T-helper 1 cell treated with Interleukin-12 subunit alpha and Interleukin-12 subunit beta and Interleukin-4 antibody, amounts not matched to agents 30 ng/mL and 1 ng/mL, for 36 hours (primary cell): ENCODE measurements at places on chromosomes 7 and 10. TPM values are rescaled to one million over a fixed set of nuclear protein-coding genes. Genes with fewer than 3 reads are reported as not detected.

The SPDYE5 gene
- total RNA-seq, result not detected in 2 replicates

The INMT gene
- total RNA-seq, result 5.2 and 5.9 TPM in 2 replicates

The GATA3 gene
- 59.5 and 62.6 TPM in 2 replicates for total RNA-seq

The MSMB gene
- total RNA-seq, result not detected in 2 replicates

The HDAC9 gene
- 0.68 and 0.71 TPM in 2 replicates for total RNA-seq

The NPY gene
- total RNA-seq, result not detected in 2 replicates

The ARPC1B gene
- total RNA-seq, result 405 and 417 TPM in 2 replicates

The VSTM2A gene
- not detected in 2 replicates for total RNA-seq

The HOXA10 gene
- total RNA-seq, result not detected in 2 replicates
